ENCODE measurements at places on chromosomes 6 and 20.

DNA sequence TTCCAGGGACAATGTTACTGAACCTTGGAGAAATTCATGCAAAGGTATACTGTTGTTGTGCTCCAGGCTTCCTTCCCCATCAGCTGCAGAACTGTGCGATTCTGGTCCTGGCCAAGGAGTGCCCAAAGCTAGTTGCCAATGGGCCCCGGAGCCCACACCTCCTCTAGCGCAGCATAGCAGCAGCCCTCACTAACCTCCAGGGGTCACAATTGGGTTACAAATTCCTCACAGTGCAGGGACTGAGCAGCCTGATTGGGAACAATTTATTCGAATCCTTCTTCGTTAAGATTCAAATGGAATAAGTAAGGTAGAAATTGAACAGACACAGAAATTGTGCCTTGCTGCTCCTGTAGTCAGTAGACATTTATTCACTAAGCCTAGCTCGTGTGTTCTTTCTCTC is 284.9 kb downstream of the PRKN start:
- DNase-seq: no peak

DNA sequence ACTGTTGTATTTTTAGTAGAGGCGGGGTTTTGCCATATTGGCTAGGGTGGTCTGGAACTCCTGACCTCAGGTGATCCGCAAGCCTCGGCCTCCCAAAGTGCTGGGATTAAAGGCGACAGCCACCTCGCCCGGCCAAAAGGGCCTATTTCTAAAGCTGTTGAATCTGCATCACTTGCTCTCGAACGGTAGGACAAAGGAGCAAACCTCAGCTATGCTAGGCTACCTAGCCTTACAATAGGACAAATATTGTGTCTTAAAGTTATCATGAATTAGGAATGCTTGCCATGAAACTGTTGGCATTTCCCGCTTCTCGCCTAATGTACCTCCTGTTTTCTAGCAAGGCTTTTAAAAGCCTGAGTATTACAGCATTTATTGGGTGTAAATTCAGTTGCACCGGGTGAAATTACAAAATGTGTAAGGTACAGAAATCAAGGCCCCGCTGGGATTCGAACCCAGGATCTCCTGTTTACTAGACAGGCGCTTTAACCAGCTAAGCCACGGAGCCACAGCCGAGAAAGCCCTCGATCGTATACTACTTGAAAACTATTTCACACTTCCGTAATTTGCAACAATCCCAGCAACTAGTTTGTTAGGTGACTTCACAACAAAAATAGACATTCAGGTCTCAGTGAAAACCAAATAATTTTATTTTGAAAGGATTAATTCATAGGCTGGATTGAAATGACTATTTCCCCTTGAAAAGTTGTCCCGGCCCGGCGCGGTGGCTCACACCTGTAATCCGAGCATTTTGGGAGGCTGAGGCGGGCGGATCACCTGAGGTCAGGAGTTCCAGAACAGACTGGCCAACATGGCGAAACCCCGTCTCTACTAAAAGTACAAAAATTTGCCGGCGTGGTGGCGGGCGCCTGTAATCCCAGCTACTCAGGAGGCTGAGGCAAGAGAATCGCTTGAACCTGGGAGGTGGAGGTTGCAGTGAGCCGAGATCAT is 211.6 kb upstream of the ZNF184 start:
- no peak for DNase-seq

- DNase-seq: no peak
Measured at GRCh38 chr6:138873191-138873590, 77.3 kb downstream of the ECT2L start.

- no peak for DNase-seq
Measured at GRCh38 chr6:13941902-13942301, 17.1 kb downstream of the RNF182 start.

DNA sequence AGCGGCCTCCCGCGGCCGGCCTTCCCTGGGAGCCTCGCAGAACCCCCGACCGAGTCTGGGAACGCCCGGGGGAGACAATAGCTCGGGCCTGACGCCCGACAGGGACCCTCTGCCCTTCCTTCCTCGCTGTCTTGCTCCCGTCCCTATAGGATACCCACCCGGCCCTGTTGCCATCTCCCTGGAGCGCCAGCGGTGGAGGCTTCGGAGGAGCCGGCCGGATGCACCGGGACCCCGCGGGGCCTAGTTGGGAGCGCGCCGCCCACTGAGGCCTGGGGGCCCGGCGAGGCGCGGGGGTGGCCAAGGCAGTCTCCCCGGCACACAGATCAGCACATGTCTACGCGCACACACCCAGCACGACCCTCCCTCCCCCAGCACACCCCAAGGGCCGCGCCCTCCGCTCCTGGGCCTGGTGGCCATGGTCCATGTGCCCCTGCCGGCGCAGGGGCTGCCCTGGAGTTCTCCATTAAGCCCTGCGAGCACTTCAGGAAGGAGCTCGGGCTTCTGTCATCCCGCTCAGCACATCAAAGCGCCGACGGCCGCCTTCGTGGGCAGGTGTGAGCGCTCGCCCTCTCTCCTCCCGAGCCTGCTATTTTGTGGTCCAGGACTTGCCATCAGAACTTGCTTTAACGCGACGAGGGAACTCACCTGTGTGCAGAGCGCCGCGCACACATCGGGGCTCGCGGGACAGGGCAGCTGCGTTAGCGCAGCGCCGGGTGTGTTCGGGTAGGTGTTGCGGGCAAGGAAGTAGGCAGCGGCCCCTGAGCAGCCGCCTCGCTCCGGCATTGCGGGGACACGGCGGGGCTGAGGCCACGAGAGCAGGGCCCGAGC is 3.7 kb downstream of the FOXF2 start:
- DNase-seq: no peak

- no peak for DNase-seq
Measured at GRCh38 chr6:111686249-111686931, 80.7 kb upstream of the TRAF3IP2 start.

DNA sequence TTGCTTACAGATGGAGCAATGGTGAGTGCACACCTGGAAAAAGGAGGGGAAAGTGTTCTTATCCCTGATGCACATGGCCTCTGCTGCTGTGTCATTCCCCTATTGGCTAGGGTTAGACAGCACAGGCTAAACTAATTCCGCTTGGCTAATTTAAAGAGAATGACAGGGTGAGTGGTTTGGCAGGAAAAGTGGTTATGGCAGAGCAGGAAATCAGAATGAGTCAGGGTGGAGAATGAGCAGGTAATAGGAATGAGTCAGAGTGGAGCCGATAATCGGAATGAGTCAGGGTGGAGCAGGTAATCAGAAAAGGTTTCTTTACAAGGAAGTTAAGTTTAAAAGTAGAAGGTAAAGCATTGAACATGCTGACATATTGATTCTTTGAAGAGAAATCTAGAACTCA is 355.5 kb upstream of the HTR1E start:
- DNase-seq: no peak

All from GM12892 (cell line).